ENCODE measurements at places on chromosomes 11 and 22.

GRCh38 chr22:30127749-30128166 is 47.5 kb downstream of the HORMAD2 start:
- no peak for DNase-seq

GRCh38 chr22:44659140-44659539 is 42.9 kb upstream of the PRR5 start:
- DNase-seq, result no peak

DNA sequence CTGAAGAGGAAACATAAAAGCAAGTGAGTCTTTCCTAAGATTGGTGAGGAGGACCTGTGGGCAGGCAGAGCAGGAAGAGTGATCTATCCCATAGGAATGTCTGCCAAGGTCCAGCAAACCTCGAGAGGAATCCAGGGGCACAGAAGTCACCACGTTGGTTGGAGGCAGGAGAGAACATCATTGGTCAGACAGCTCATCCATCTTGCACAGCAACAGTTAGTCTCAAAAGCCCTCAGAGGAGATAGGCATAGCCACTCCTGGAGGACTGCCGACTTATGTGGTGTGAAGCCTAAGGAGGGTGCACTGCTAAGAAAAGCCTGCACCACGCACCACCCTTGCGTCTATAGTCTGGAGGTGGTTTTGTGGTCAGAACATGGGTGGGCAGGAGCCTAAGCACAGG is 109.1 kb downstream of the RASSF10 start:
- no peak for DNase-seq

GRCh38 chr22:30265823-30266444 is 717 bp downstream of the OSM start:
- DNase-seq, result peak; percentile 71

DNA sequence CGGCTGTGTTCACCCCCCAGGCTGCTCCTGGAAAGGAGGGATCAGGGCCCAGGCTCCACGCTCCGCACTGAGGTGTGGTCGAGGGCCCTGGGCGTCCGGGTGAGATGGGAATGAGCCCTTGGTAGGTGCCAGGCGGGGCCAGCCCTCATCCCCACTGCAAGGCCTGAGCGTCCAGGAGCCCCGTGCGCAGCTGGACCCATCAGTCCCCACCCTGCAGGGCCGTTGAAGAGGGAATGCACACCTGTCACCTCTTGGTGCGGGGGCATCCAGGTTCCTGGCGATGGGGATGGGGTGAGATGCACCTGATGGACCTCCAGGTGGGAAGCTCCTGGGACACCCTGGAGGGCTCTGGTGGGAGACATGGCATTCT is 72.2 kb downstream of the KCNQ1 start:
- no peak for DNase-seq

GRCh38 chr22:50269573-50269969 is 609 bp downstream of the MAPK11 start:
- no peak for DNase-seq

- no peak for DNase-seq
Observed at GRCh38 chr22:20439928-20440575, 2.4 kb upstream of the SCARF2 start.

GRCh38 chr11:73759610-73760134 is 1.2 kb downstream of the RAB6A start:
- no peak for DNase-seq

GRCh38 chr11:20093775-20094174 is 66.5 kb downstream of the DBX1 start:
- DNase-seq, result no peak

DNA sequence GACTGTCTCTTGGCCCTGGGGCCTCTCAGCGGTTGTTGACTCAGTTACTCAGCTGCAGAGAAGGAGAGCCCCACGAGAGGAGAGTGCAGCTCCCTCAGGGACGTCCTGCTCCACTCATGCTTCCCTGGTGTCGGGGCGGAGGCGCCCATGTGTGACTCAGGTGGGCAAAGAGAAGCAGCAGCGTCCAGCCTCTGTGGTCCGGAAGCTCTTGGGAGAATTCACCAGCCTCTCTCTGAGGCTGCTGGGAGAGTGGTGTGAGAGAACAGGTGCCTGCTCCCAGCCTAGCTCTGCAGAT is 25.7 kb downstream of the GLB1L2 start:
- DNase-seq, result no peak

- no peak for DNase-seq
Observed at GRCh38 chr11:100866453-100866852, 179.4 kb downstream of the ARHGAP42 start.

DNA sequence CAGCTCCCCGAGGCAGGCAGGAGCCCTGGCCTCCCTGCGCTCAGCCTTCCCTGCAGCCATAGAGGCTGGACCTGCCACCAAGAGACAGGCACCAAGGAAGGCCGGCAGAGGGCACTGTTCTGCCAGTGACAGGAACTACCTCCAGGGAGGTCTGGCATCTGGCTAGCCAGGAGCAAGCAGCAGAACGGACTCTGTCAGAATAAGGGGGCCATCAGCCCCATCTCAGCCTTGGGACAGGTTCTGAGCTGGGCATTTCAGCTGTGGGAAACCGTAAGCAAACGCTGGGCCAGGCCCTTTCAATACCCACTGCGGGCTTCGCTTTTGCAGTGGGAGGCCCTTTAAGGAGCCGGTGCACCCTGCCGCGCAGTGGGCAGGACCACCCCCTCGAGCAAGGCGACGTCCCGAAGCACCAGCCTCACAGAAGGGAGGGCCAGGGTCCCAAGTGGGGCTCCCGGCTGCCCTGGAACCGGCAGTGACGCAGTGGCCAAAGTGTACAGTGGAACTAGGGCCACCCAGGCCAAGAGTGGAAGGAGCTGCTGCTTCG is 18.2 kb downstream of the IFT27 start:
- DNase-seq, result peak; percentile 69

- no peak for DNase-seq
Observed at GRCh38 chr11:123202155-123203151, 7.4 kb upstream of the CLMP start.

GRCh38 chr11:27204529-27204928 is 158.5 kb downstream of the CCDC34 start:
- no peak for DNase-seq

- no peak for DNase-seq
Observed at GRCh38 chr11:92765965-92766371, 203.5 kb upstream of the MTNR1B start.

DNA sequence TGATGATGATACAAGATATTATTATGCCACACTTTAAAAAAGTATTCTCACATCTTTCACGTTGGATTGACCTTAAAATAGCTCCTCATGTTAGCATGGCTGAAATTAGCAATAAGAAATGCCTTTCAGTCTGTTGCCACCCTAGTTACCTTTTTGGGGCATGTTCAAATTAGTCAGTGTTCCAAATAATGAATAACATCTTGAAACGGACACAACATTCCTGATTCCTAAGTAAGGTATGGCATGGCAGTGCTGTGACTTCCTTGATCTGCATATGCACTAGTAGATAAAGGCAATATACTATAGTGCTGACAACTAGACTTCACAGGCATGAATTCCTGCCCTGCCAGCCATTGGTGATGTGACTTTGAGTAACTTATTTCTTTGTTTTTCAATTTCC is 914.5 kb downstream of the METTL15 start:
- DNase-seq, result no peak

GRCh38 chr11:76240161-76240540 is 33.8 kb upstream of the WNT11 start:
- DNase-seq, result no peak

- no peak for DNase-seq
Observed at GRCh38 chr11:97751405-97751804, 1269.3 kb upstream of the CNTN5 start.

- DNase-seq, result no peak
Observed at GRCh38 chr11:128457874-128458273, 129.5 kb downstream of the ETS1 start.

- DNase-seq, result no peak
Observed at GRCh38 chr22:27730641-27731433, 70.7 kb downstream of the MN1 start.

DNA sequence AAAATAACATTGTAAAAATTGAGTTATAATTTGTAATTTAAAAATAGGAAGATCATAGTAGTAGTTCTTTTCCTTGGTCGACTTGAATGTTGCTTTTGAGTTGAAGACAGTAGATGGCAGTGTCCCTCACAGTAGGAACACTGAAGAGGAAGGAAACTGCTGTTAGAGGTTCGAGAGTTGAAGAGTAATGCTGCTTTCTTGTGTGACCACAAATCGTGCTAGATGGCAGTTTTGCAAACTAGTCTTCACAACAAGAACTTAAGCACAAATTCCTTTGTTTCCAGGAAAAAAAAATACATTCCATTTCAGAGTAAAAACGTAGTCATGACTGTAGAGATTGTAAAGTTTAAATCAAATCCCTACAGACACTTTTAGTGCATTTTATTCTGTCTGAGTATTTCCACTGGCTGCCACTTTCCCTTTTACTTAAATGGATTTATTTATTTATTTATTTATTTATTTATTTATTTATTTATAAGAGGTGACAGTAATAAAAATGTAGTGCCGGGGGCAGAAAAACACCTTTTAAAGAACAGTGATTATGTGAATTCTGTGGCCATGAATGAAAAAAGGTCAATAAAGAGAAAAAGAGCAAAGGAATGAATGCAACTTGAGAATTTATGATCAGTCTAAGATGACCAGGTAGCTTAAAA is 54.6 kb downstream of the SPECC1L start:
- DNase-seq, result no peak

- no peak for DNase-seq
Observed at GRCh38 chr11:44512818-44513217, 52.6 kb upstream of the CD82 start.

- DNase-seq, result peak; percentile 76
Observed at GRCh38 chr22:37079668-37080171, 28.2 kb downstream of the KCTD17 start.

DNA sequence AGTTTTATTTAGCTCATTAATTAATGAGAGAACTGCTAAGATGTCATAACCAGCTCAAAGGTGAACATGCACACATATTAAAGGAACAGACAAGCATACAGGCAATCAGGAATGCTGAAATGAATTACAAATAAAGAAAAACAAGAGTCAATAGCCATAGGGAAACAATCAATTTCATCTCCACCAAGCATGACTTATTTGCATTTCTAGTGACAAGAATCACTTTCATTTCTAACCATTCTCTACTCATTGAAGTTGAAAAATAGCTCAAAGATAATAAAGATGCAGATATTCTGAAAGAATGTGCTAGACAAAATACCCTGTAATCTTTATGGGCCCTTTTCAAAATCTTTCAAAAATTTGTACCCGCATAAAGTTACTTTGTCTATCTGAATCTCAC is 23.2 kb downstream of the ISX start:
- DNase-seq, result no peak

- DNase-seq, result no peak
Observed at GRCh38 chr11:128533472-128533871, 53.9 kb downstream of the ETS1 start.

- DNase-seq, result no peak
Observed at GRCh38 chr11:94933223-94934130, 39.9 kb downstream of the CWC15 start.

- no peak for DNase-seq
Observed at GRCh38 chr11:16780146-16780545, 41.7 kb downstream of the C11orf58 start.

DNA sequence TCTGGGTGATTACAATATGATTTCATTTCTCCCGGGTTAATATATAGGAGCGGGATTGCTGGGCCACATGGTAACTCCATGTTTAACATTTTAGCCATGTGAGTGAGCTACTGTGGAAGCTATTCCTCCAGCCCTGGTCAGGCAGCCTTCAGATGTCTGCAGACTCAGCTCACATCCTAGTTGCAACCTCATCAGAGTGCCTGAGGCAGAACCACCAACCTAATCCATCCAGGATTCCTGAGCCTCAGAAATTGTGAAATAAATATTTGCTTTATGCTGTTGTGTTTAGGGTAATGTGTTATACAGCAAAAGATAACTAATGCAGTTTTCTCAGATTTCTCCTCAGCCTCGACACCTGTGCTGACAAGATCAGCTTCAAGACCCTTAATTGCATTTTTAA is 676.8 kb downstream of the OPCML start:
- DNase-seq, result no peak

DNA sequence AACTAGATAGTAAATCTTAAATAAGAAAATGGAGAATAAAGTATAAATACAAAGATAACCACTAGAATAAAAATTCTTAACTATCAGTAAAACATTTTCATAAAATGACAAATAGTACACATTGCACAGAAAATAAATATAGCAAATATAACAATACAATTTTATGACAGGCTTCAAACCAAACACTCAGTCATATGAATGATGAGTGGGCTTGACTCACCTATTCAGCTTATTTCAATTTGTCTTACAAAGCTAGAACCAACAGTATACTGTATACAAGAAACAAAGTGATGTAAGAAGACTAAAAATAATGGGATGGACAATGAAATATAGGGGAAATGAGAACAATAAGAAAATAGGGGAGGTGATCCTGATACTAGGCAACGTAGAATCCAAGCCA is 141.2 kb downstream of the CWF19L2 start:
- no peak for DNase-seq

- no peak for DNase-seq
Observed at GRCh38 chr11:12430954-12431595, 53.7 kb downstream of the PARVA start.

GRCh38 chr22:21044931-21045584 is 688 bp upstream of the LRRC74B start:
- no peak for DNase-seq
